ENCODE measurements at places on chromosomes 1 and 21.
A peak's percentile ranks its signal among the peaks of the same experiment; 100 is the strongest.

DNA sequence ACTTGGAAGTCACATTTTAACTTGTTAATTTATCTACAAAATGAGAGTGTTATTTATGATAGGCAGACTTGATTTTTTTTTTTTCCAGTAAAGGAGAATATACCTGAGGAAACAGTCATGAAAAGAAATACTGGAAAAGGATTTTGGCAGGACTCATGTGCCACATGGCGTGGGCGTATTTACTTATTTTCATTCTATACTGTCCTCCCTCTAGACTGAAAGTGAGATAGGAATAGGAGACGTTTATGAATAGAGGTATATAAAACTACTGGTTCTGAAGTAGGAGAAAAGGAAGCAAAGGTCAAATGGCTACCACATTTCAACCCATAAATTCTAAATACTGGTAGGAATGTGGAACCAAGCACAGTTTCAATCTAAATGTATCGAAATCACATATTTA, 94.8 kb upstream of the MPC2 start:
- DNase-seq = no peak

DNA sequence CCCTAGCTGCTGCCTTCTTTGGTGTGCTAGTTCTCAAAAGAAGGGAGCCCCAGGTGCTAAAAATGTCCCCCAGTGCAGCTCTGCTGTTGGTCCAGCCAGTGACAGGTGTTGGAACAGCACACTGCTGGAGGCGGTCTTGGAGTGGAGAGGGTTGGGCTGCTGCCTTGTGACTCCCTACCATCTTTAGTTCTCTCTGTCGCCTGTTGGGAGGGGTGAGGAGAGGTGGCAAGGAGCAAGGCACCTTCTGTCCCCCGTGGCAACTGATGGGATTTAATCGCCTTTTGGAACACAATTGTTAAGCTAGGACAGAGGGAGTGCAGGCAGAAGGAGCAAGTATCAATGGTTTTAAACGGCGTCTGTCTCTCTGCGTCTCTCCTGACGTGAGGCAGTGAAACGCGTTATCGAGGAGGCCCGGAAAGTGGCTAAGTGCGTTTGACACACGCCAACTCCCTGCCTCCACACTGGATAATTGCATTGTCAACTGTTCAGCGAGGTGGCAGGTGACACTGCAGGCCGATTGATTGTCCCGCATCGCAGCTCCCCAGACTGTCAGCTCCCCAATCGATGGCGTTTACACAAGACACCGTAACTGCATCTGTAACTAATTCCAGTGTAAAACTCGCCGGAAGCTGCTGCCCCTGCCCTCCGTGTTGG, 34.0 kb downstream of the TMEM53 start:
- no peak for DNase-seq

DNA sequence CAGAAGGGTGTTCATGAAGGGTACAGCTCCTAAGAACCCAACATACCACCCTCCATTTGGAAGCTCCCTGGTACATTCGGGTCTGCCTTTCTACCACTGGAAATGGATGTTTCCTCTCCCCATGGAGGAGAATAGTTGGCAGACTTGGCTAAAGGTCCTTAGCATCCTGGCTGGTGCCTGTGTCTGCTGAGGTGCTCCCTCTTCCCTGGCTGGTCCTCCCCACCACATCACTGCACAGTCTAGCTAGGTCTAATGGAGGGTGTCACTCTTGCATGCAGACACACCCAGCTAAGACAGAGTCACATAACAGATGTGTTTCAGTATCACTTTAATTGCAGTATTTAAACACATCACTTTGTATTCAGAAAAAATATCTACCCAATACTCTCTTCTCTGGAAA, 24.7 kb downstream of the CD34 start:
- DNase-seq = no peak

GRCh38 chr1:149845416-149845815, 54.0 kb upstream of the BOLA1 start:
- DNase-seq = no peak

DNA sequence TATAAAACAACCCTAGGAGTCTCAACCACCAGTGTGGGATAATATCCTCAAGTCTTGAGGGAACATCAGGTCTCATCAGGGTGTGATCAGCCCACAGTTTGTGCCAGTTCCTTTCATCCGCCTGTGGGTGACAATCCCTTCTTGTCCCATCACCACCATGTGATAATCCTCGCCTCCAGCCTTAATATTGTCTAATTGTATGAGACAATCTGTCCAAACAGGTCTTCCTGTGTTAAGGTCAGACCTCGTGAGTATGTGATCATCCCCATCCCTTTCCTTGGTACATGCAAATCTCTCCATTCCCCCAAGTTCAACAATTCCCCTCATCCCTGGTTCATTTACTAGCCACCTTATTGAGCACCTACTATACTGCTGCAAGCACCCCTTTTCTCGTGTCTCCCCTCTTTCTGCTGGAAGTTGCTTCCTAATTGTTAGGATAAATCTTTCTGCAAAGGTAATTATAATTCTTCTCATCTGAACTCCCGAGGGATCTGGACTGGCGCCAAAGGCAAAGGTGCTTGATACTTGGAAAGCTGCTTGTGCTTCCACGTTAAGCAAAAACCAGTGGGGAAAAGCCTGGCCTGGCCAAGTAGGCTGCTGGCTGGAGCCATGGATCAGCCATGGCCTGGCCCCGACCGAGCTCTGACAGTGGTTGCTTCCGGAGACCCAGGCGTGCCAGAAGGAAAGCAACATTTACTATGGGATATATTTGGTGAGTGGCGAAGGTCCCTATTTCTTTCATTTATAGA, 92.5 kb downstream of the RNF220 start:
- DNase-seq = no peak

- no peak for DNase-seq
Measured at GRCh38 chr1:75165264-75165663, 31.1 kb downstream of the LHX8 start.

GRCh38 chr1:55211863-55212262, 3.3 kb downstream of the USP24 start:
- DNase-seq = no peak

GRCh38 chr1:9872430-9873165, 37.5 kb downstream of the CTNNBIP1 start:
- peak; percentile 25 for DNase-seq

- DNase-seq = peak; percentile 48
Measured at GRCh38 chr1:109769330-109770078, 5.8 kb upstream of the EPS8L3 start.
